ENCODE measurements at places on chromosomes 13 and 19.

GRCh38 chr19:14315433-14315832, 65.8 kb upstream of the ADGRE5 start:
- DNase-seq: no peak

DNA sequence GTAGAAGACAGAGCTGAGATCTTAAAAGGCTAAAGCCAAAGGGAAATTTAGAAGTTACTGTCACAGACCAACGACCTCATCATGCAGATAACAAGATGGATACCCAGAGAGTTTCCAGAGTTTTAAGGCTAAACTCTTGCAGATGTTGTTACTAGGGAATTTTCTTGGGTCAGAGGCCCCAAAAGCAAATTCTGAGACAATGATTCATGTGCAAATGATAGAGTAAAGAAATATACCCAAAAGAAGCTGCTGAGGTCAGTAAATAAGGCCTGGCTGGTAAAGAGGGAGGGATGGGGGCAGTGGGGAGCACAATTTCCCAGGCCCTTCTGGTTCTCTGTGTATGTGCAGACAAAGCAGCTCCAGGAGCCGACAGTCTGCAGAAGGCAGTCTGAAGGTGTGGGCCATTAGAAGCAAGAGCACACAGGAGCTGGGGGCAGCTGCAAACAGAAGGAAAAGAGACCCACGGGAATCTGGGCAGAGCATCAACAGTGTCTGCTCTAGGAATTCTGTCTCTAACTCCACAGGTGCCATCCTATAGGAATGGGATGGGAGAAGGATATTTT, 330.8 kb downstream of the TBC1D4 start:
- no peak for DNase-seq

GRCh38 chr19:46036744-46037128, 4.1 kb downstream of the IGFL4 start:
- no peak for DNase-seq

DNA sequence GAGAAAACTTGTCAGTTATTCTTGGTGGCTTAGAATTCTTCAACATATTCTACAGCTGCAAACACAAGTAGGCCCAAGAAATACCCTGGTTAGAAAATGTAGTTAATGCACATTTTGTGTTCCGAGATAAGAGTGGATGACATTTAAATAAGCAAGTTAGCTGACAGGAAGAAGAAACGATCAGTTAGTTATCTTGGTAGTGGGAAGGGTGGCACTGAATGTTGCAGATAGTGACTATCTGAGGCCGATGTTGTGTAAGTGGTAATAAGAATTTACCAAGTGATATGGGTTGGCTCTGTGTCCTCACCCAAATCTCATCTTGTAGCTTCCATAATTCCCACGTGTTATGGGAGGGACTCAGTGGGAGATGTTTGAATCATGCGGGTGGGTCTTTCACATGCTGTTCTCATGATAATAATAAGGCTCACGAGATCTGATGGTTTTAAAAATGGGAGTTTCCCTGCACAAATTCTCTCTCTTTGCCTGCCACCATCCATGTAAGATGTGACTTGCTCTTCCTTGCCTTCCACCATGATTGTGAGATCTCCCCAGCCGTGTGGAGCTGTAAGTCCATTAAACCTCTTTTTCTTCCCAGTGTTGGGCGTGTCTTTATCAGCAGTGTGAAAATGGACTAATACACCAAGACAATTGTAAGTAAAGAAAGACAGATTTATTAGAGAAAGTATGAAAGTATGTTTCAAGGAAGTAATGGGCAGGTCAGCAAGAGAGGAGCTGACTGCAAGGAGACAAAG, 10.9 kb upstream of the AKAP11 start:
- DNase-seq: no peak

- no peak for DNase-seq
Observed at GRCh38 chr19:13038306-13039210, 43.3 kb downstream of the NFIX start.

GRCh38 chr13:42894765-42895243, 97.2 kb downstream of the EPSTI1 start:
- no peak for DNase-seq

- DNase-seq: no peak
Observed at GRCh38 chr19:9868983-9869617, 34.0 kb downstream of the PIN1 start.

- no peak for DNase-seq
Observed at GRCh38 chr19:48512504-48513288, 1.1 kb upstream of the LMTK3 start.

GRCh38 chr13:102825921-102826706, 19.7 kb upstream of the ERCC5 start:
- no peak for DNase-seq

DNA sequence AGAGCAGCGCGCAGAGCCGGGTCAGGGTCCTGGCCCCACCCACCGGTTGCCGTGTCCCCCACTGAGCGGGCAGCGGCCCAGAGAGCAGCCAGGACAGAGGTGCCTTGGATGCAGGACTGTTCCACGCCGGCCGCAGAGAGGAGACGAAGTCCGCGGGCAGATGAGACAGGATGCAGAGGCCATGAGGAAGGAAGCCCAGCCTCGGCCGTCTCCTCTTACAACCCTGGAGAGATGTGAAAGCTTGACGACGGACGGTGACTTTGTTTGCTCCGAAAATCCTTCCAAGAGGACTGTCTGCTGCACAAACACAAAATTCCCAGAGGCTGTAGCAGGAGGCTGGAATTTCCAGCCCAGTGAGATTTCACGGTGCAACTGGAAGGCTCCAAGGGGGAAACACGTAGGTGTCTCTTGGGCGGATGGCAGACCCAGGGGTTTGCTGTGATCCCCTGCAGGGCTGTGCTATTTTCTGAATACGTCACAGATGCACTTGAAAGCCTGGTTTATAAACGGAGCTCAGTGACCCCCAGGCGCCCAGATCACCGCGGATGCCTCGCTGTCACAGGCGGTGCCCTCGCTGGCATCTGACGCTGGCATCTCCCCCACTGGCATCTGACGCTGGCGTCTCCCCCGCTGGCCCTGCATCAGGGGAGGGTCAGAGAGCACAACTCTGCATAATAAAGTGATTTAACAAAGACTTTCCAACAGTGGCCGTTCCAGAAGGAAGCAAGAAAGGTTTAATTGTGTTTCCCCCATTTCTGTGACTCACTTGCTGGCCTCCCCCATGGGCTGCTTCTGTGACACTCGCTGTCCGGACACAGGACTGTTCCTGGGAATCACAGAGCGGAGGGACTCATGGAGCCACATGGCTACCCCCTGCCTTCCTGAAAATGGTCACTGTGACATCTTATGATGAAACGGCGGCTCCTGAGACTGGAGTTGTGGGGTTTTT, 62.0 kb upstream of the C13orf46 start:
- no peak for DNase-seq

DNA sequence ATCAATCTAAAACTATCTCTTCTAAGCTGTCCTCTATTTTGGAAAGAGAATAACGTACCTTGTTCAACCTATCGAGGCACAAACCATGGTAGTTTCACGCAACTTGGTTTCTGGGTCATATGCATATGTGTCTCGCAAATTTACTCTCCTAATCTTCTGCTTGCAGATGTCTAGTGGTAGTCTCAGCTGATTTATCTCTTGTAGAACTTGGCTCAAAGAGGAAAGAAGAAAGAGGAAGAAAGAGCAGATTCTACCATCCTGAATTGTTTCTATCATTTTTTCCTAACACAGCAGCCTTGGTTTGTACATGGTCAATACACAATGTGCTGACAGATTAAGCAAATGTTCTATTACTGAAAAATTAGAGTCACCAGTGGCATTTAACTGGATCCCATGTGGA, 282.3 kb downstream of the SPRY2 start:
- no peak for DNase-seq

- peak; percentile 82 for DNase-seq
Observed at GRCh38 chr13:94711561-94712286, 621 bp downstream of the SOX21 start.

DNA sequence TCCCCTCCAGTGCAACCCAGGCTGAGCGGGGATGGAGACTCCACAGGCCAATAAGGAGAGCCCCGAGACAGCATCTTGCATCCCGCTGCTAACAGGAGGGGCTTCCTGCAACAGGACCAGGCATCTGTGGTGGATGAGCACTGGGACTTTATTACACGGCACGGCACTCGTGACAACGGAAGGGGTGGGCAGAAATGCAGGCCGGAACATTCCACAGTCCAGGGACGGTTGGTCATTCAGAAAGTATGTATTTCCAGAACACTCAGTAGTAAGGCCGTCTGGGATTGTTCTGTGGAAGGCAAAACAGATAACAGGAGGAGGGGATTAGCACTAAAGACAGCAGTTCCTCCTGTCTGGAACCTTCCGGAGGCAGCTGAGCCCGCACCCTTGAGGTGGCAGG, 3.3 kb upstream of the TM6SF2 start:
- DNase-seq: no peak

DNA sequence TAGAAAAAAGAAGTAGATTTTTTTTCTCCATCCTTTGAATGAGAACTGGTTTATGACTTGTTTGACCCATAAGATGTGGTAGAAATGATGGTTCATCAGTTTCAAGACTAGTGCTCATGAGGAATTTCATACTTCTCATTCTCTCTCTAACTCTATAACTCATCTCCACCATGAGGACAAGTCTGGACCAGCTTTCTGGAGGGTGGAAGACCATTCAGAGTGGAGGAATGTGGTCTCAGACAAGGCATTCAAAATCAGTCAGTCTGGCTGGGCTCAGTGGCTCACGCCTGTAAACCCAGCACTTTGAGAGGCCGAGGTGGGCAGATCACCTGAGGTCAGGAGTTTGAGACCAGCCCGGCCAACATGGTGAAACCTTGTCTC, 3.5 kb upstream of the EID2 start:
- no peak for DNase-seq

DNA sequence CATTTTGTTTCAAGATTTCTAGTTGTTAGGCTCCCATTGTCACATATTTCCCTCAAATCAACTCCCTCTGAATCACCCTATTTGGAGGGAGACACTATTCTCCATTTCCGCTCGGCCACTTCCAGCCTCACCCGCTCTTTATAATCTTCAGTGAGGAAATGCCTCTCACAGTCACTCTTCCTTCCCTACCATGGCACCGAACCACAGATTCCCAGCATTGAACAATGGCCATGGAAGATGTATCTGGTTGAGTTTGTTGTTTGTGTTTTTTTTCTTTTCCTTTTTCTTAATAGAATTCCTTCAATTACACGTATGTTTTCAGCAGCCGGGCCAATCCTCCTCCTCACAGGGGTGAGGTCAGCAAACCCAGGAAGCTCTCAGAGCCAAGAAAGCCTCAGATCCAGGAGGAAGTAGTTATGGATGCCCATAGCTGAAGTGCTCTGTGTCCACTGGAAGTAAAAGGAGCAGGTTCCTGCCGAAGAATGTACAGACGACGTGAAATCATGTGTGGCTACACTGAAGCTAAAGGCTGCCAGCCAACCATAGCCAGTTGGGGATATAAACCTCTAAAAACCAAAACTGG, 472.1 kb downstream of the FOXO1 start:
- DNase-seq: no peak

DNA sequence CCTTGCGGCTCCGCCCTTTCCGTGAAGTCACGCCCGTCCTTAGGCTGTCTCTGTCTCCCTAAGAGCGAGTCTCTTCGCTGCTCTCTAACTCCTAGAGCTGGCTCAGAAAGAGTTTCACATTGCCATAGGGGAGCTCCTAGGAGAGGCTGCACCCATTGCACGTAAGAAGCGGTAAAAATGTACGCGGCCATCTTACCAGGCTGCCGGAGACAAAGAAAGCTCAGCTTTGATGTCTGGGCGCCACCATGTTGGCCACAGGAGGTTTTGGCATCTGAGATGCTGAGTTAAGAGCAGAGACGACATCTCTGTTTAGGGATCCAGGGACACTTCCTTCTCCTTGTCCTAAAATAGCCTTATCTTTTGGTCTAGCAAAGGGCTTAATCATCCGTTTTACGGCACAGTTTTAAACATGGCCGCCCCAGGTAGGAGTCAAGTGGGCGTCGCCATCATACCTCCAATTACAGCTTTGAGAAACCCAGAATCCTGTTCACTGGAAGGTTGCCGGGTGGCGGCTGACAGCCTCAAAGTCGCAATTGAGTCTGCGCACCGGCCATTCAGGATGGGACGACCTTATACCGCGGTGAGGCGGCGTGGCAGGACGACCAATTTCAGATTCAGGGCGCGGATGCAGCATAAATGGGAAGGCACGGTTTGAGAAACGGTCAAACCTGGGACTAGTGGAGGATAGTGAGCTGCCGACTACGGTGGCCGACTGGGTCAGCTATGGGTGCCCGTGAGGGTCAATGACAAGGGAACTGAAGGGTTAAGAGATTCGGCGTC, at the start of gene ZNF793:
Gene ZNF793, plus strand, starts transcription at position 553 of the 780 bp plus-strand sequence. CDS start 16,501 bp downstream, outside the sequence.
- peak; percentile 86 for DNase-seq

GRCh38 chr19:55605637-55606470, at the start of gene ZNF865:
Gene ZNF865, plus strand, starts transcription at chr19:55605647. Its CDS starts 7,972 bp downstream, at chr19:55613619.
- DNase-seq: peak; percentile 84

- DNase-seq: peak; percentile 60
Observed at GRCh38 chr19:5534787-5535586, 32.8 kb downstream of the TINCR start.
